ENCODE measurements at places on chromosomes 12 and 14. TPM values are rescaled to one million over a fixed set of nuclear protein-coding genes. Genes with fewer than 3 reads are reported as not detected.

DNA sequence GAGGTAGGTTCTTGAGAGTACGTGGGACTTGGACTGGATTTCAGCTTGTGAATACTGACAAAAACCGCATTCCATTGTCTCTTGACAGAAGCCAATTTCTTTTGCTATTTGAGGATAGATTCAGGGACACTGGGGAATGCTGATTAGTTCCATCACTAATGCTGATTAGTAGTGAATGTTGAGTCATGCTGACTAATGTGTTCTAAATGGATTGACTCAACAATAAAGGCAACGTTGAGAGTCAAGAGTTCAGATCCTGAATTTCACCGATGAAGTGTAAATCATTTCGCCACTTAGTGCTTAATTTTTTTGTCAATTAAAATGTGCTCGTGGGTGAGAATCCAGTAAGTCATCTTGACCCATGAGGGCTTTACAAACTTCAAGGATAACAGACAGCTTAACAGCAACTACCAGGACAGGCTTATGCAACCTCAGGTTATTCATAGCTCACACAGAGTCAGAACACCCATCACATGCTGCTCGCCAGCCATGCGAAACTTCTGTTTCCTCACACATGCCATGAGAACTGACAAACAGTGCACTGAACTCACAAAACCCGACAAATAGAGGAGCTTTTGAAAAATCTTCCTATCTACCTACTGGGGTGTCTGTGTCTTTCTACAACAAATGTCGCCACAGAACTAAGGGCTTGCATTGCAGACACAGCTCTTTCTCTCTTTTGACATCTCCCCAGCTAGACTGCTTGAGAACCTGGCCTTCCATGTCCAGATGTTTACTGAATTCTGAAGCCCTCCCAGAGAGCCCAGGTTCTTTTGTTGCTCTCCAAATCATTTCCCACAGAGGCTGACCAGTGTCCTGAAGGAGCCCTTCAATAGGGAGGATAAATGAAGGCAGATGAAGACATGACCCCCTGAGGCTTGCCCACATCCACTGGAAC, 316.4 kb downstream of the ZFP36L1 start:
- no peaks in the 10 kb centered on the region for H3K27me3 ChIP-seq
- H3K36me3 ChIP-seq = no peaks in the 10 kb centered on the region
- no peak overlapping the region for H3K27ac ChIP-seq
- no peak overlapping the region for H3K4me3 ChIP-seq
- peaks cover 6% of the 10 kb centered on the region for H3K4me1 ChIP-seq
- no peak for DNase-seq

DNA sequence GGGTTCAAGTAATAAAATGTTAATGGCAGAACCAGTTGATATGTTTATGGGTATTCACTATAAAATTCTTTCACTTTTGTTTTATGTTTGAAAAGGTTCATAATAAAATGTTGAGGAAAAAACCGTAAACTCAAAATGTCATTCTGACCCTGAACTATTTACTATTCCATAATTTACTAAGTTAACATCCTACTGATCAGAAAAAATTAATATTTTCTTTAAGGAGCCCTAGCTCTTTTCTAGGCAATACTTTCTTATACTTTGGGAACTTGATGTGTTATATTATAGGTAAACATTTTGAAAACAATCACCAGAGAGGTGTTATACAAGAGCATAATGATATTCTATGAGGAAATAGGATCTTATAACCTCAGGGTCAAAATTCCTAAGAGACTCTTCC, 334.6 kb downstream of the ZFP36L1 start:
- H3K27ac ChIP-seq = no peak overlapping the region
- no peaks in the 10 kb centered on the region for H3K4me1 ChIP-seq
- no peaks in the 10 kb centered on the region for H3K27me3 ChIP-seq
- no peak for DNase-seq
- H3K36me3 ChIP-seq = no peaks in the 10 kb centered on the region

GRCh38 chr12:110262442-110263388, 18.3 kb upstream of the ATP2A2 start:
- H3K27me3 ChIP-seq = no peaks in the 10 kb centered on the region
- H3K4me1 ChIP-seq = no peaks in the 10 kb centered on the region
- H3K4me3 ChIP-seq = no peak overlapping the region
- no peak overlapping the region for H3K27ac ChIP-seq
- DNase-seq = no peak
- H3K36me3 ChIP-seq = no peaks in the 10 kb centered on the region

- H3K27ac ChIP-seq = no peak overlapping the region
- H3K4me1 ChIP-seq = peaks cover 10% of the 10 kb centered on the region
- no peak for DNase-seq
- no peaks in the 10 kb centered on the region for H3K36me3 ChIP-seq
- no peak overlapping the region for H3K4me3 ChIP-seq
Measured at GRCh38 chr14:101119830-101120571, 216.5 kb upstream of the RTL1 start.

GRCh38 chr12:2892246-2892645, 1.6 kb downstream of the TULP3 start:
- H3K27me3 ChIP-seq = no peaks in the 10 kb centered on the region
- no peak for DNase-seq
- H3K4me3 ChIP-seq = no peak overlapping the region
- H3K4me1 ChIP-seq = peaks cover 16% of the 10 kb centered on the region

DNA sequence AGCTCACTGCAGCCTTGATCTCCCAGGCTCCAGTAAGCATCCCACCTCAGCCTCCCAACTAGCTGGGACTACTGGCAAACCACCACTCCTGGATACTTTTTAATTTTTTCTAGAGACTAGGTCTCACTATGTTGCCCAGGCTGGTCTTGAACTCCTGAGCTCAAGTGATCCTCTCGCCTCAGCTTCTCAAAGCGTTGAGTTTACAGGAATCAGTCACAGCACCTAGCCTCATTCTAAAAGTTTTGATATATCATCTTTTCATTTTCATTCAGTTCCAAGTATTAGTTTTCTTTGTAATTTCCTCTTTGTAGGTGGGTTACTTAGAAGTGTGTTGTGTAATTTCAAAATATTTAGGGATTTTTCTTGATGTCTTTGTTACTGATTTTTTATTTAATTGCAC, 9.6 kb downstream of the CBX5 start:
- H3K27me3 ChIP-seq = no peaks in the 10 kb centered on the region
- H3K27ac ChIP-seq = no peak overlapping the region
- H3K36me3 ChIP-seq = no peaks in the 10 kb centered on the region
- H3K4me3 ChIP-seq = no peak overlapping the region

DNA sequence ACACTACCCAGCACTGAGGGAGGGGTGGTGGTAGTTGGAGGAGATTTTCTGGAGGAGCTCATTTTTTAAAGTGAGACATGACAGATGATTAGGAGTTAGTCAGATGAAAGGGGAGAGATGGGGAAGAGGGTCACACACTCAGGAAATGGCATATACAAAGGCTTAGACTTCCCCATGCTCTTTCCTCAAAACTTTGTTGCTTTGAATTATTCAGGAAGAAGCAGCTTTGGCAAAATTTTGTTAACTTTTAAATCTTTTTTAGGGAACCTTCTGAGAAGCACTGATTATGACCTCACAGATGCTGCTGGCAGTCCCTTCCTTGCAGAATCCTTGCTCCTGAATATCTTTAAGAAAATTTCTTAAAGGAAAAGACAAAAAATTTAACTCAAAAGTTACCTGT, 19.8 kb downstream of the ALDH6A1 start:
- H3K4me1 ChIP-seq = no peaks in the 10 kb centered on the region
- H3K36me3 ChIP-seq = no peaks in the 10 kb centered on the region
- no peak overlapping the region for H3K27ac ChIP-seq
- no peak overlapping the region for H3K4me3 ChIP-seq
- DNase-seq = no peak

DNA sequence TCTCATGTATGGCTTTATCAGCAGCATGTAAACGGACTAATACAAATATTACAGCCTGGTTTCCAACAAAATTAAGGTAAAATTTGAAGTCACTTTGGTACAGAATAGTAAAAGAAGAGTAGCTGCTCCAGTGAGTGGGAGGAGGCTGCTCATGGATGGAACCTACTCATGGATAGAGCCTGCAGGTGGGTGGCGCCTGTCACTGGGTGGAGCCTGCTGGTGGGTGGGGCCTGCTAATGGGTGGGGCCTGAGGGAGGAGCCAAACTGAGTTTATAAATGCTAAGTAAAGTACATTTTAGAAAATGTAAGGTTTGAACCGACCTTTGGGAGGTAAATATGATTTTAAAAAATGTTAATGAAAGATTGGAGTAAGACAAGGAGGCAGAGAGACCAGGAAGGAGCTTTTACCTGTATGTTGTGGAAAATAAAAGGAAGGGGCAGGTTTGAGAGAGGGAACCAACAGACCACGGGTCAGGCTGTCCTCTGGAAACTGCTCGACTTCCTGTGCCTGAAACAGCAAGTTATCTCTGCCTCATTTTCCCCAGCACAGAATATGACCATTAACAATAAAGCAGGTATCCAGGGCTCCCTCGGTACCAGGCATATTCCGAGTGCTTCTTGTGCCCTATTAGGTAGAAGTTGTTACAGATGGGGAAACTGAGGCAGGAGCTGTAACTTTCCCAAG, 55.9 kb upstream of the SEL1L start:
- H3K27me3 ChIP-seq = no peaks in the 10 kb centered on the region
- DNase-seq = no peak
- no peak overlapping the region for H3K27ac ChIP-seq
- H3K4me1 ChIP-seq = no peaks in the 10 kb centered on the region
- H3K36me3 ChIP-seq = no peaks in the 10 kb centered on the region

DNA sequence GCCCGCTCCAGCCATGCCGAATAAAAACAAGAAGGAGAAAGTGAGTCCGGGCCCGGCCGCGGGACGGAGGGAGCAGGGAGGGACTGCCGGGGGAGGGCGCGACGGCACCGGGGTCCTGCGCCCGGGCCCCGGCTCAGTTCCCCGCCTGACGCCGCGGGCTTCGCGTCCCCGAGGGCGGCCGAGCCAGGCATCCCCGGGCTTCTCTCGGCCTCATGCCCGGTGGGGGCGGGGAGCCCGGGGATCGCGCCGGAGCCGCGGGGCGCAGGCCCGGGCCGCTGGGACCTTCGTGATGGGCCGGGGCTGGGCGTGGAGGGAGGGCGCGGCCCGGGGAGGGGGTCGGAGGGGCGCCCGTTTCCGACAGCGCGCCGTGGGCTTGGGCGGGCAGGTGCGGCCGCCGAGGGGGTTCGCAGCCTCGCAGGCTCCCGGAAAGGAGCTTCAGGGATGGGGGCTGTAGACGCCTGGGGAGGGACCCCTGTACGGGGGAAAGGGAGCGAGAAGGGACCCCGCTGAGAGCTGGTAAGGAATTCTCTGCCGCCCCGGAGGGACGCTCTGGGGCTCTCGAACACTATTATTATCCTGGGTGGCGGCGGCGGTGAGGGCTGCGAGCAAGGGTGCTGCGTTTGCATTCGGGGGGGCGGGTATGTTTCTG, 496 bp downstream of the PPP2R5C start:
- H3K4me3 ChIP-seq = peak overlapping the region; percentile 38
- H3K27ac ChIP-seq = peak overlapping the region; percentile 52
- H3K36me3 ChIP-seq = peaks cover 19% of the 10 kb centered on the region
- DNase-seq = peak; percentile 67

GRCh38 chr14:59785629-59786028, 84.9 kb downstream of the RTN1 start:
- no peak for DNase-seq
- H3K27ac ChIP-seq = no peak overlapping the region
- H3K27me3 ChIP-seq = no peaks in the 10 kb centered on the region
- H3K4me3 ChIP-seq = no peak overlapping the region

GRCh38 chr12:40647651-40648050, 44.6 kb upstream of the CNTN1 start:
- no peak overlapping the region for H3K27ac ChIP-seq
- no peaks in the 10 kb centered on the region for H3K36me3 ChIP-seq
- no peaks in the 10 kb centered on the region for H3K4me1 ChIP-seq
- no peaks in the 10 kb centered on the region for H3K27me3 ChIP-seq

- no peaks in the 10 kb centered on the region for H3K4me1 ChIP-seq
- H3K4me3 ChIP-seq = no peak overlapping the region
- no peaks in the 10 kb centered on the region for H3K36me3 ChIP-seq
- no peaks in the 10 kb centered on the region for H3K27me3 ChIP-seq
- no peak overlapping the region for H3K27ac ChIP-seq
Measured at GRCh38 chr12:25894759-25895158, 63.7 kb upstream of the RASSF8 start.

GRCh38 chr12:44972746-44973421, 78.0 kb downstream of the DBX2 start:
- H3K27ac ChIP-seq = no peak overlapping the region
- no peaks in the 10 kb centered on the region for H3K4me1 ChIP-seq
- no peak for DNase-seq
- H3K27me3 ChIP-seq = no peaks in the 10 kb centered on the region
- H3K4me3 ChIP-seq = no peak overlapping the region
- no peaks in the 10 kb centered on the region for H3K36me3 ChIP-seq

DNA sequence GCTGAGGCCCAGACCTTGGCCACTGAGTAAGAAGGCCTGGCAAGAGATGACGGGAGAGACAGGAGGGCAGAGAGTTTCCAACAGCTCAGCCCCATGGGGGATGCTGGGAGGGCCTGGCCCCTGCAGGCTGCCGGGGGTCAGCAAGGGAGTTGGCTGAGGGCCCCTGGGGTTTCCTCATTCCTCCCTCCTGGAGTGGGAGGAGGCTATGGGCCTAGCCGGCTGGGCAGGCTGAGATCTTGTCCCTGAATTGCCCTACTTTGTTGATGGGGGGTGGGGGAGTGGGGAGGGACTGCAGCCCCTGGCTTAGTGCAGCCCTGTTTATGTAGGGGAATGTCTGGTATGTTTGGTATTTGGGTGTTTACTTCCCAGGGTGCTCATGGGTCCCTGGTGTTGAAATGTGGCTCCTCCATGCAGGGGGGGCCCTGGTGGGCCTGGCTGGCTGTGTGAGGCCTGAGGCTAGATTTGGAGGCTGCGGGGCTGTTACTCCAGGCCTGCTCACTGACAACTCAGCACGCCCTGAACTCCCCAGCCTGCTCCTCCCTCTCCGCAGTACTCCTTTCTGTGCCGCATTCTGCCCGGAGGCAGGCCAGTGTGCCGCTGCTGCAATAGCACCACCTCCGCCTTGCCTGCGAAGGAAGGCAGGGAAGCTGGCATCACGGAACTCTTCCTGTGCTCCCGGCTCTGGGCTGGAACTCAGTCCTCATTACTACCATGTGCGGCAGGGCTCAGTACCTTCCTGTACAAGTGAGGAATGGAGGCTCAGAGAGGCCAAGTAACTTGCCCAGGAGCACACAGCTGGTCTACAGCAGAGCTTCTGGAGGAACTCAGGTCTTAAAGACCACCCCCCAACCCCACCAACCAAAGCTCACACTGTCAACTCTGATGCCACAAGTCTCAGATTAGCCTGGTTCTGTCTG, 25.3 kb downstream of the JDP2 start:
- no peak for DNase-seq
- H3K36me3 ChIP-seq = no peaks in the 10 kb centered on the region
- H3K4me1 ChIP-seq = no peaks in the 10 kb centered on the region
- H3K27me3 ChIP-seq = no peaks in the 10 kb centered on the region

GRCh38 chr14:30312214-30312613, 246.7 kb upstream of the G2E3 start:
- no peak overlapping the region for H3K4me3 ChIP-seq
- no peak overlapping the region for H3K27ac ChIP-seq
- no peaks in the 10 kb centered on the region for H3K36me3 ChIP-seq
- no peaks in the 10 kb centered on the region for H3K4me1 ChIP-seq

Gene KMT2D
- polyA plus RNA-seq = 22.8 TPM

Gene MANSC1
- polyA plus RNA-seq = 0.49 TPM

Gene FBXO33
- polyA plus RNA-seq = 15.3 TPM

Gene PLA2G1B
- not detected for polyA plus RNA-seq

Gene SLCO1B1
- polyA plus RNA-seq = not detected

Gene FUT8
- 13.3 TPM for polyA plus RNA-seq

Gene GPRC5A
- polyA plus RNA-seq = not detected

Gene LTB4R2
- 2.6 TPM for polyA plus RNA-seq

Gene CCDC198
- not detected for polyA plus RNA-seq

Gene TMEM30B
- polyA plus RNA-seq = 6.5 TPM

Gene FAM186B
- polyA plus RNA-seq = not detected

Gene AKAP3
- 1.6 TPM for polyA plus RNA-seq

Gene SERPINA9
- polyA plus RNA-seq = not detected

Gene ACOT6
- not detected for polyA plus RNA-seq

Gene PLEKHH1
- polyA plus RNA-seq = not detected

Gene MYF5
- polyA plus RNA-seq = not detected
